CD4-positive, alpha-beta T cell treated with Interleukin-10 for 1 hour (primary cell): ENCODE measurements at places on chromosomes 16 and 17.
A peak's percentile ranks its signal among the peaks of the same experiment; 100 is the strongest.

- no peak for DNase-seq
Observed at GRCh38 chr16:15459791-15460190, 25.4 kb downstream of the BMERB1 start.

DNA sequence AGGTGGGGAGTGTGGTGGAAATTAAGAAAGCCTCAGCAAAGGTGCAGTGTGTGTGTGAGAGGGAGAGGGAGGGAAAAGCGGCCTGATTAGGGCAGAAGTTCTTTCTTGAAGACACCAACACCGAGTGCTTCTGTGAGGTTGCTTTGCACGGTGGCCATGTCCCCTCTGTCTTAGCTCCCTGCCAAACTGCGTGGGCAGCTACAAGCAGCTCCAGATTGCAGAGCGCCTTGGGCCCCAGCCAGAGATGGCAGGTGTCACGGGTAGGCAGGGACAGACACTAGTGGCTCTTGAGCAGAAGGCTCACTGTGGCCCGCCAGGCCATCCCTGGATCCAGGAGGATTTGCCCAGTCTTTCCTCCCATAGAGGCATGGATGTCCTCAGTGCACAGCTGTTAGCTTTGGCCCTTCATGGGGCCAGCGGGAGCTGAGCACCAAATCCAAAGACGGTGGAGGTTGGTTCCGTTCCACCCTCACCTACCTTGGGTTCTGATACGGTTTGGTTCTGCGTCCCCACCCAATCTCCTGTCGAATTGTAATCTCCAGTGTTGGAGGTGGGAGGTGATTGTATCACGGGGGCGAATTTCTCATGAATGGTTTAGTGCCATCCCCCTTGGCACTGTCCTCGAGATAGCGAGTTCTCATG, 21.4 kb downstream of the KIAA0513 start:
- no peak for DNase-seq

GRCh38 chr16:88429387-88430184, 23.5 kb upstream of the ZFPM1 start:
- no peak for DNase-seq

DNA sequence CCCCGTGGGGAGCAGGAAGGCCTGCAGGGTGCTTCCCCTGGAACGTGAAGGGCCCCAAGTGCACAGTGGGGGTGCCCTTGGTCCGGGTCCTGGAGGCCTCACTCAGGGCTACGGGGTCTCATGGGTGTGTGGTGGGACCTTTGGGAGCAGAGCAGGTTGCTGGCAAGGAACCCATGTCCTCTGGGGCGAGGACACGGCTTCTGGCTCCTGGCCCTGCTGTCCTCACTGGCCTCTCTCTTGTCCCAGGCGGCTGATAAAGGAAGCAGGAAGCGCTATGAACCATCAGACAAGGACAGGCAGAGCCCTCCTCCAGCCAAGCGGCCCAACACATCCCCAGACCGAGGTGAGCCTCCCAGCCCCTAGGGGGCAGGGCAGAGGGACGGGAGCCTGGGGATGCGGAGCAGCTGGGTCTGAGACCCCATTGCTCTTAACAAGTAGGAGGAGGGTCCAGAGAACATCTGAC, 9.8 kb upstream of the IL17C start:
- DNase-seq: no peak

GRCh38 chr17:79878329-79878947, 39.2 kb upstream of the CBX4 start:
- DNase-seq: no peak

DNA sequence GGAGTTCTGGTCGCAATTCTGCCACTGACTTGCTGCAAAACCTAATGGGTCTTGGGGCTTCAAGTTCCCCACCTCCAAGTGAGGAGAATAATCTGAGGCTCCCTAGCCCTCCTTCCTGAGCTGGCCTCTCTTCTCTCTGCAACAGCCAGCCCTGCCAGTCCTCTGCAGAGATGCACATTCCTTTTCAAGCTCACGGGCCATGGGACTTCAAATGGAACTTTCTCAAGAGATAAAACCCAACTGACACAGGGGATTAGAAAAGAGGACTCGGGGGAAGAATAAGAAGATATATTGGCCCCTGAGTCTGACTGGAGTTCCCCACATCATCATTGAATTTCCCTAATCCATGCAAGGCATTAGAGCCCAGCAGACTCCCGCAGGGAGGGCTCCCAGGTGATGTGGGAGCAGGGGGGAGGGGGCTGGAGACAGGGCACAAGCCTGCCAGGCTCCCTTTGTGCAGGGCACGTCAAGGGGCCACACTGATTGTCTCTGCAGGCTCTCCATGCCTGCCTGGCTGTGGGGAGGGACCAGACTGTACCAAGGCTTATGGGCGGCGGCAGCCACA, 131.0 kb downstream of the CCDC144A start:
- DNase-seq: no peak

DNA sequence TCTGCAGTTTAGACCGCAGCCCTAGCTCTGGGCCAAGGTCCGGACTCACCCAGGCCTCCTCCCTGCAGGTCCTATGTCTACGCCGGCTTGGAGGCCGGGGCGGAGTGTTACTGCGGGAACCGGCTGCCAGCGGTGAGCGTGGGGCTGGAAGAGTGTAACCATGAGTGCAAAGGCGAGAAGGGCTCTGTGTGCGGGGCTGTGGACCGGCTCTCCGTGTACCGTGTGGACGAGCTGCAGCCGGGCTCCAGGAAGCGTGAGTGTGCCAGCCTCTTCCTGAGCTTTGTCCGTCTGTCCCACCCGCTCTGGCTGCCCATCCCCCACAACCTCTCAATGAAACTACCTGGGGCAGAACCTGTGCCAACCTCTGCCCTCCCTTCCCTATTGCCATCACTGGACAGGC, 20.1 kb downstream of the WSCD1 start:
- no peak for DNase-seq

- DNase-seq: no peak
Observed at GRCh38 chr17:81910840-81911276, 341 bp downstream of the PCYT2 start.

DNA sequence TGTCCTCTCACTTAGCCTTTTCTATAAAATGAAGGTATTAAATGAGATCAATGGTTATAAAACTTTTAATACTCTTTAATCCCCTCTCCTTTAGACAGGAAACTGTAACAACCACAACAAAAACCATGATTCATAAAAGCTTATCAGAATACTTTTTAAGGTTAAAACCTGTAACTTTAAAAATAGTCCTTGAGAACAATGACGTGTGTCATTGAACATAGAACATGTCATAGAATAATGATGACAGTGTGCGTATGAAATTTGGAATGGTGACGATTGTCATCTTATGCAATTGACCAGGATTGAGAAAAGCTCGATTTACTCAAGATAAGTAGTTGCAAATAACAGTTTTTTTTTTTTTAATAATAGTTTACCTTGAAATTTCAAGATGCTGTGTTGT, 94.1 kb downstream of the PLCG2 start:
- no peak for DNase-seq

GRCh38 chr17:40447148-40447644, 3.9 kb downstream of the IGFBP4 start:
- no peak for DNase-seq

GRCh38 chr16:83899272-83899897, 470 bp downstream of the MLYCD start:
- peak; percentile 24 for DNase-seq

- no peak for DNase-seq
Observed at GRCh38 chr16:49545243-49545642, 171.6 kb downstream of the C16orf78 start.

DNA sequence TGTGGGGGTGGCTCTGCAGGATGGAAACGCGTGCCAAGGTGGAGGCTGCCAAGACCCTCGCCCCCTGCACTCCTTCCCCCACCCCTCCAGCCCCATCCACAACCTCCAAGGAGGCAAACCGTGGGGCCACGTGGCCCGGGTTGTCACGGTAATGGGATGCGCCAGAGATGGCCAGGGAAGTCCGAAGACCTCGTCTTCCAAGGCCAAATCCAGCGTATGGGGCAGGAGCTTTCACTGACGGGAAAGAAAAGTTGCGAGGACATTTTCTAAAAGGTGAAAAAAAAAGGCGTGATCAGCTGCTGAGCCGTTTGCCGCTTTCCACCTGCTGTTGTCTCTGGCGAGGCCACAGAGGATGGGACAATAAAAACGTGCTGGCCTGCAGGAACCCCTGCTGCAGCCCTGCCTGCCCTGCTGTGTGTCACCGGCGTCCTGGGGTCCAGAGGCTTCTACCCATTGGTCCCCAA, 28.3 kb upstream of the GSE1 start:
- no peak for DNase-seq

DNA sequence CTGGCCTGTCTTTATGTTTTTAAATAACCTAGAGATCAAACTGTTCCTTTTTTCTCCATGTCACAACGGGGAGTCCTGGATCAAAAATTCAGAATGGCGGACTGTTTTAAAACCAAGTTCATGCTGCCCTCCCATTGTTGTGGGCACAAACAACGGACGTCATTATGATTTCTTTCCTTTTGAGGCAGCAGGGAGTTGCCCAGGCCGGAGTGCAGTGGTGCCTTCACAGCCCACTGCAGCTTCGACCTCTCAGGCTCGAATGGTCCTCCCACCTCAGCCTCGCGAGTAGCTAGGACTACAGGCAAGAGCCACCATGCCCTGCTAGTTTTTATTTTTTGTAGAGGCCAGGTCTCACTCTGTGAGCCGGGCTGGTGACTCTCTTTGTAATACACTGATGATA, 26.5 kb downstream of the NDE1 start:
- DNase-seq: no peak
